GM06990 (cell line): ENCODE measurements at places on chromosomes 11 and 22.

GRCh38 chr11:35241083-35241482 lies 102.1 kb downstream of the CD44 start:
- DNase-seq, result no peak

- DNase-seq, result peak; percentile 67
Observed at GRCh38 chr11:72411623-72412419, 22.5 kb downstream of the CLPB start.

DNA sequence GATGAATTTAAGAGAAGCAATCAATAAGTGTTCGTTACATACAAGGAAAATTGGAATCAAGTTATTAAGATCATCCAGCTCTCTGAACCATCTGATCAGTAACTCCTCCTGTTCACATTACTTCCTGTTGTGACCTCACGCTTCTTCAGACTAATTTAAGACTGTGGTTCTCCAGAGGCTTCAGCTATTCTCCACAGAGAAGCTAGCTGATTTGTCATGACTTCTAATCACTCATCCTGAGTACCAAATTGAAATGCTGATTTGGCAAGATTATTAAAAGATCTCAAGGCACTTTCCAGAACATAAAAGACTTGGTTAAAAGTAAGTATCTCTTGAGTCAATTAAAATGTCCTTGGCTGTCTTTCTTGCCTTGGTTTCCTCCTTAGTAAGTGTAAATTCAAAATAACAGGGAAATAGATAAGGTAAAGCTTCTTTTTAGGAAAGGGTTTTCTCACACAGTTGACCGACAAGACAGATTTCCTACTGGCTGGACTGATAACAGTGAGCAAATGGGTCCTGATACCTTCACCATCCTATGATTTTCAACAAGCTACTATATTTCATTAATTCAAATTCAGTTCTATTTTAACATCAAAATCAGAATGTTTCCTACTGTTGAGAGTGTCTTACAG lies 38.5 kb downstream of the GAB2 start:
- no peak for DNase-seq

- DNase-seq, result peak; percentile 67
Observed at GRCh38 chr22:50531962-50532674, 2.3 kb upstream of the TYMP start.

GRCh38 chr22:30662040-30662439 lies 5.6 kb downstream of the DUSP18 start:
- no peak for DNase-seq

- DNase-seq, result no peak
Observed at GRCh38 chr11:44326615-44327475, 16.9 kb upstream of the ALX4 start.

DNA sequence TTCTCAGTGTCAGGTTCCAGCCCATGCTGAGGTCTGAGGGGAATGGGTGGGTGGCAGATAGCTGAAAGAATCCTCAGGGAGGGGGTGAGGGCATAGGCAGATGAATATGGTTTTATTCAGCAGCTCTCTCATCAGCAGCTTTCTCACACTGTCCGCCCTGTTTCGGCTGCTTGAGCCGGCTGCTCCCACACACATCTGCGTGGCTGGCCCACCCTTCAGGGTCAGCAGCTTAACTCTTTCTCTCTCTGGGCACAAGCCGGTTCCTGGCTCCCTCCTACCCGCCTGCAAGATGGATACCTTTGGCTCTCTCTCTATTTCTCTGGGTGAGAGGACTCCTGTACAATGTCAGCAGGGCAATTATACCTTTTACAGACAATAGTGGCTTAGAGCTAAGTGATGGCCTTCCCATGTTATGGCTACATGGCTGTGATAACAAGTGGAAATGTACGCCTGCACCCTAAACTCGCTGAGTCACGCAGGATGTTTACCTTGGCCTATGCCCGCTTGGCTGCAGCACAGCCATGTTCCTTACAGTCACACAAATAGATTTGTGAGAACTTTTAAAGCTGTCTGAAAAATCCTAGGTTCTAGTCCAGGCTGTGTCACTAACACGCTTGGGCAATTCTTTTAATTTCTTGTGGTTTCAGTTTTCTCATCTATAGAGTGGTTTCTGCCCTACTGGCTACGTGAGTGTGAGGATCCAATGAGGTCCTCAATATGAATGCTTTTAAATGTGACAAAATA lies 4.1 kb downstream of the MMP20 start:
- no peak for DNase-seq

DNA sequence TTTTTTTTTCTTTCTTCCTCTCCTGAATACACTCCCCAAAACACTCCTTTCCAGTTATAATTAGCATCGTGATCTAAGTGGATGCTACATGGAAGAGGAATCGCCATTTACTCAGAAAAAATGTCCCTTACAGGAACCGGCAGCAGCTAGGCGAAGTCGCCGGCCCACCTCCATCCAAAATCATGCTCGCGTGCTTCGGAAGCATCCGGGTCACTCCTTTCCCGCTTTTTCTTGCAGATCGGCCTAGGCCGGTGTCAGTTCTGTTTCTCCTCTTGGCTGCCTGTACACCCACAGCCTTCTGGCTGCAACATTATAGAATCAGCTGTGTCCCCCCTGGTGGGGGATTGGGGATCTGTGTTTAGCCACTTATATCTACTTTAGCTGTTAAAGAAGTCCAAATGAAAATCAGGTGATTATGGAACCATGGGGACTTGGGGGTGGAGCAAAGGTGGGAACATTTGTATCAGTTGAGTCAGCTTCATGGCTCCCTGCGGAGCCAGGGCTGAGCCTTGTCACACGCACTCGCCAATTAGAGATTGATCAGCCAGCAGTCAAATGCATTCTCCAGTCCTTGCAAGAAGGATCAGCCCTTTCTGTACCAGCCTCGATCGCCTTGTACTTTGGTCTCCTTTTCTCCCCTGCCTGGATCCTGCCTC lies 36.3 kb downstream of the ASRGL1 start:
- DNase-seq, result no peak

DNA sequence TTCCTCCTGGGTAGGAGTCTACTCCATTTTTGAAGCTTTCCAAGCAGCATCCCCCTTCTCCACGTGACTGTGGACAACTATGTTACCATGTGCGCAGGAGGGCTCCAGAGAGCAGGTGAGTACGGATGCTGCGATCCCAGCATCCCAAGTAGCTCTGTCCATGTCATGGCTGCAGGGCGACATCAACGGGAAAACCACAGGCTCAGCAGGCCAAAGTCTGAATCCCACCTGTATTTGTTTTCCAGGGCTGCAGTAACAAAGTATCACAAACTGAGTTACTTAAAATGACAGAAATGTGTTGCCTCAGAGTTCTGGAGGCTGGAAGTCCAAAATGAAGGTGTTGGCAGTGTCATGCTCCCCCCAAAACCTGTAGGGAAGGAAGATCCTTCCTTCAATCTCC lies 40.3 kb downstream of the MCHR1 start:
- DNase-seq, result no peak

- DNase-seq, result no peak
Observed at GRCh38 chr11:27532652-27533325, 26.2 kb upstream of the LIN7C start.

- DNase-seq, result no peak
Observed at GRCh38 chr11:2452321-2453012, 7.7 kb downstream of the KCNQ1 start.

DNA sequence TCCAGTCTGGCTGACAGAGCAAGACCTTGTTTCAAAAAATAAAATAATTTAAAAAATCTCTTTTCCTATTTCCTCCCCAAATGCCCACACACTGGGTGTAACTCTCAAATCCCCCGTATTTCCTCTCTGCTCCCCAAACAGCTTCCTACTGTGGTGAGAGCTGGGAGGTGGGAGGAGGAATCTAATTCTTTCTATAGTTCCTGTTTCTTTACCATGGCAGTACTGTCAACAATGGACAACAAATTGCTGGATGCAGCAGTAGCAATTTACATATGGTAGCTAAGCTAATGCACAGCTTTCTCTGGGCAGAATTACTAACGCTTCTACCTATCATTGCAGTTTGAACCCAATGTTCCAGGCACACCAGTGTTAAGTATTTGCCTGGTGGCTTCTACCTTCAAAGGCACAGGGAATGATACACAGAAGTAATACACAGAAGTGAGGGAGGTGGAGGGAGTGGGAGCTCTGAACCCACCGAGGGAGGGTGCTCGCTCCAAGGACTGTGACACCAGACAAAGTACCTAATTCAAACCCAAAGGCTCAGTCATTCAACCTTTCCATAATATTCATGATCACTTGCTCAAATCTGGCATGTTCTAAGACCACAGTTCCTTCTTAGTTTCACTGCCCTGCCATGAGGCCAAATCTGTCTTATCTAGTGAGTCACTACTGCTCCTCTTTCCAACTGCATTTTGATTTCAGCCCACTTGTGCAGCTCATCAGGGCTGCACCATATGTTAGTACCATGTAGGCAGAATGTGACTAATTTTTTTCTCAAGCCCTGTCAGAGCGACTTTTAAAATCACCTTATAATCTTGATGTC lies 37.9 kb downstream of the CELF1 start:
- DNase-seq, result peak; percentile 38
